Right cardiac atrium (tissue), 5 donors: ENCODE measurements at places on chromosomes 3 and 15. TPM values are rescaled to one million over a fixed set of nuclear protein-coding genes. Genes with fewer than 3 reads are reported as not detected.

SCN11A gene
- total RNA-seq, result 0.03 TPM

POTEB gene
- total RNA-seq, result not detected

TICRR gene
- 0.06 TPM for total RNA-seq

GRK7 gene
- not detected for total RNA-seq

A4GNT gene
- not detected for total RNA-seq

CCDC39 gene
- not detected for total RNA-seq

MYEF2 gene
- 11.4 TPM for total RNA-seq

FBXW12 gene
- total RNA-seq, result not detected

ARHGAP11A gene
- 3.2 TPM for total RNA-seq
